ENCODE measurements at places on chromosomes 1 and 21. TPM values are rescaled to one million over a fixed set of nuclear protein-coding genes. Genes with fewer than 3 reads are reported as not detected.

FAM167B gene
- total RNA-seq = 0.57 TPM

SNX7 gene
- not detected for total RNA-seq

FAM72C gene
- 11.3 TPM for total RNA-seq

ITLN2 gene
- total RNA-seq = not detected

ORC1 gene
- total RNA-seq = 39.6 TPM

DCST1 gene
- not detected for total RNA-seq

FCGR1A gene
- not detected for total RNA-seq

OR2L5 gene
- total RNA-seq = not detected

DNM3 gene
- 0.62 TPM for total RNA-seq

CELA2B gene
- total RNA-seq = not detected

CSF1 gene
- total RNA-seq = 269 TPM

FCGR3A gene
- not detected for total RNA-seq

SPRR5 gene
- not detected for total RNA-seq

MMP23B gene
- 0.93 TPM for total RNA-seq

AQP10 gene
- not detected for total RNA-seq

ARHGEF19 gene
- total RNA-seq = 11.2 TPM

FCN3 gene
- not detected for total RNA-seq

SPRR2F gene
- total RNA-seq = not detected

KCNJ15 gene
- total RNA-seq = 1.7 TPM

HSPG2 gene
- total RNA-seq = 1.4 TPM

GUCA2B gene
- total RNA-seq = not detected

AMY1B gene
- total RNA-seq = not detected
